Left renal cortex interstitium (tissue), 4 donors: ENCODE measurements at places on chromosomes 4 and X.
A peak's percentile ranks its signal among the peaks of the same experiment; 100 is the strongest.

- no peak for DNase-seq
These were observed 310.4 kb downstream of the SPRY1 start for GRCh38 chr4:123706973-123707372.

- no peak for DNase-seq
These were observed 323.0 kb upstream of the SPANXN4 start for GRCh38 chrX:142702749-142703148.

DNA sequence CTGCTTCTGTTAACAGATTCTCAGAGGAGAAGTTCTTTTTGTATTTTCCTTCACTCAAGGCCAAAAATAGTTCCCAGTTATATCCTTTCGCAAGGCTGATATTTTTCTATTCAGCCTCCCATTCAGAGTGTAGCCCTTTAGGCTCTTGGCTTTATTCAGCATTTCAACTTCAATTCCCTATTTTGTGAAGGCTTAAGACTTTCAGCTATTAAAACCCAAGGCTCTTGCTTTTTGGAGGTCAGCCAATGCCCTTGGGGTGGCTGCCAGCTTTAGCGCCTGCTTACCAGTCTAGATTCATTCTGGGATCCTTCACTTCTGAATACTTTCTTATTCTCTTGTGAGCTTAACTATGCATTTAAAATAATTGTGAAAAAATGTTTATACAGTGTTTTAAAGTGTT lies 57.3 kb upstream of the ADGRA3 start:
- peak; percentile 2 for DNase-seq

DNA sequence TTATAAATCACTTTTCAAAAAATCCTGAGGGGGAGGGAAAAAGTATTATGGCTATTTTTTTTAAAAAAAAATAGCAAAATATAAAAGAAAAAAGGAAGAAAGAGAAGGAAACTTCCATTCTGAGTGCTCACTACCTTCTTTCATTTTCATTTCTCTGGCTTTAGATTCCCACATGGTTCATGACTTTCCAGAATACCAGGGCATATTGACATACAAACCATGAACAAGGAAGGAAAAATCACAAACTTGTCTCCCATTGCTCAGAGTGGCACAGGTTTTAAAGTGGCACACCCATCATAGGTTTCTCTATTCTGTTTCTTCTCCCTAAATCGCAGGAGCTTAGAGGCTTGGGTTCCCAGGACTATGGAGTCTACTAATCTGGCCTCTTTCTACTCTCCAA lies 136.3 kb upstream of the CXXC4 start:
- no peak for DNase-seq

GRCh38 chrX:6729626-6730025 lies 194.7 kb upstream of the VCX3A start:
- no peak for DNase-seq

DNA sequence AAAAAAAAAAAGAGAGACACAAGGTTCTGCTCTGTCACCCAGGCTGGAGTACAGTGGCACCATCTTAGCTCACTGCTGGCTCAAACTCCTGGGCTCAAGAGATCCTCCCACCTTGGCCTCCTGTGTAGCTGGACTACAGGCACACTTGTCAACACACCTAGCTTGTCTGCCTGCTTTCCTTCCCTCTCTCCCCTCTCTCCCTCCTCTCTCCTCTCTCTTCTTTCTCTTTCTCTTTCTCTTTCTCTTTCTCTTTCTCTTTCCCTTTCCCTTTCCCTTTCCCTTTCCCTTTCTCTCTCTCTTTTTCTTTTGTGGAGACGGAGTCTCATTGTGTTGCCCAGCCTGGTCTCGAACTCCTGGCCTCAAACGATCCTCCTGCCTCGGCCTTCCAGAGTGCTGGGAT lies 132.1 kb downstream of the DIPK2B start:
- DNase-seq: no peak

DNA sequence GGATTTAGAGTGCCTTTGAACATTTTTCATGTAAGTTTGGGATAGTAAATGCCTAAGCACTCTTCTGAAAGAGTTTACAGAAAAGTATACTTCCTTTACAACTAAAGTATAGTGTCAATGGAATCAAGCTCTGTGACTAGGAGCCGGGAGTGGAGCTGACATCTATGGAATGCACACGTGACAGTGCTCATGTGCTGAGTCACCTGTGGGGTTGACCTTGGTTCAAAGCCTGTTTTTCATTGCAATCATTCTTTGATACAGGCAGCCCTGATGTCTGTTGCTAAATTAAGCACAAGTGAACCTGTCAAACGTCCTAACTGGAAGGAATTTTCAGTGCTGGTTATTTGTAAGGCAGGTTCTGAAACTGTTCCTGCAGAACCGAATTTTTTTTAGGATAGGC lies 82.5 kb downstream of the GPAT3 start:
- DNase-seq: no peak

- no peak for DNase-seq
These were observed 61.9 kb downstream of the HOPX start for GRCh38 chr4:56619160-56619559.

- DNase-seq: no peak
These were observed 106.3 kb downstream of the ZAR1 start for GRCh38 chr4:48596336-48596735.

- no peak for DNase-seq
These were observed 22.4 kb upstream of the ARMCX4 start for GRCh38 chrX:101462892-101463291.

GRCh38 chrX:139795196-139795595 lies 87.2 kb upstream of the MCF2 start:
- DNase-seq: no peak
